ENCODE measurements at places on chromosomes 4 and X.

DNA sequence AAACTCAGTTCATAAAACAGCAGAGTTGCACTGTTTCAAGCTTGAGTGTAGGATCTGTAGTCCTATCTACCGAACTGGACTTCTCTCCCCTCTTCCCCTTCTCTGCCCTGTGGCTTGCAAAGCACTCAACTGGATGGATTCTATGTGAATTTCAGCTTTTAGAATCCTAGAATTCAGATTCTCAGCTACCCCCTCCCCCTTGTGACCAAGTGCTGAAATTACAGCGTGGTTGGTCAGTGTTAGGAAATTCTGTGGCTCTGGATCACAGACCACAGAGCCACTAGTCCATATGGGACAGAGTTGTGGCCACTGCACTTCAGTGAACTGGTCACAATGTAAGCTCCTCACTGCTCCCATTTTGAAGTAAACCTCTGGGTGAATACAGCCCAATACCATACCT lies 64.6 kb upstream of the TRPC5 start:
- no peak for DNase-seq

- no peak for DNase-seq
These were observed 220.7 kb downstream of the GRXCR1 start for GRCh38 chr4:43113196-43113595.

DNA sequence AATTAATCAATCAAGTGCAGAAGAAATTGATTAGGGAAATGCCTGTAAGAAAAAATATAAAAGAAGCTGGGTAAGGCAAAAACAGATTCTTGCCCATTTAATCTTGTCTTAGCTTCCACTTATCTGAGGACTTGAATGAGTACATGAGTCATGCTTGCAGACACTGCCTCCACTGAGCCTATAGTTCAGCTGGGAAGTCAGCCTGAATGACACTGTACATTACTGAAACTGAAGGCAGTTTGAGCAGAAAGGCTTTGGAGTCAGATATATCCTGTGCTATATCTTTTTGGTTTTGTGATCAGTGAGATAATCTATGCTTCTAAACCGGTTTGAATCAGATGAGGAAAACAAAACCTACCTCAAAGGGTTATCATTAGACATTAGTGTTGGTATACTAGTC lies 61.3 kb downstream of the NUDT11 start:
- DNase-seq = no peak

DNA sequence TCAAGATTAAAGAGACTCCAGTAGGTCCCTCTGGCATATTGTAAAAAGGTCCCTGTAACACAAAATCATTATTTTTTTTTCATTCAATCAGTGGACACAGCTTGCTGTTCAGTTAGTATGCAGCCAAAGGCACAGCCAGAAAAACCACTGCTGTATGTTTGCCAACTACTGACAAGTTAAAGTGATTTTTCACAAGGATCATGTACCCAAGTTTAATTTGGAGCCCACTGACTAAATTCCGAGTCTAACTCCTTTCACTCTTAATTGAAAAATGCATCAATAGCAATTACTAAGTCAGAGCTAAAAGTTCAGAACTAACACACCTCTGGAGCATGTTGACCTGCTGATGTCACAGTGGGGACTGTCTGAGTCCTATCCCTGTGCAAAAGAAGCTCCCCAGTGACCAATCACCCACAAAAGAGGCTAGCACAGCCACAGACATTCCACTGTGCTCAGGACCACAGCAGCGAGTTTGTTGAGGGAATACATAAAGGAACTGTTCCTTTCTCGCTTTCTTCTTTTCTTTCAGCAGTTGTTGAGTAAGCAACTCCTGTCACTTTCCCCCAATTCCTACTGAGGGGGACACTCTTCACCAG lies 60.4 kb downstream of the STX18 start:
- DNase-seq = no peak

- DNase-seq = no peak
These were observed 247.8 kb downstream of the GRID2 start for GRCh38 chr4:92551616-92552015.

DNA sequence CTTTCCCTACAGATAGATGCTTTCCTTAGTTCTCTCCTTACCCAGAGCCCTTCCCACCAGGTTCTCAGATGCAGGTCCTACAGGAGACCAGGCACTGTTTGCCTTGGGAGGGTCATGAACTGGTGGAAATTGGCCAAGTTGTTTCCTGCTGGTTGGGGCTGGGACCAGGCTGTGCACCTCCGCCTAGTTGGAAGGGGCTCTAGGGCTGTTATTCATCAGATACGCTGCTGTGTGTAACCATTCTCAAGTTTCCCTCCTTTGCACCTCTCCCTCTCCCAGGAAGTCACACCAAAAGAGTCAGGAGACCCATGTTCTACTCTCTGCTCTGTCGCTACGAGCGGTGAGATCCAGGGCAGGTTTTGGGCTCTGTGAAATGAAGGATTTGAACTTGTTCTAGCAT lies 11.9 kb upstream of the VSIG1 start:
- DNase-seq = no peak

- no peak for DNase-seq
These were observed 54.5 kb downstream of the TRIM2 start for GRCh38 chr4:153258750-153259149.

DNA sequence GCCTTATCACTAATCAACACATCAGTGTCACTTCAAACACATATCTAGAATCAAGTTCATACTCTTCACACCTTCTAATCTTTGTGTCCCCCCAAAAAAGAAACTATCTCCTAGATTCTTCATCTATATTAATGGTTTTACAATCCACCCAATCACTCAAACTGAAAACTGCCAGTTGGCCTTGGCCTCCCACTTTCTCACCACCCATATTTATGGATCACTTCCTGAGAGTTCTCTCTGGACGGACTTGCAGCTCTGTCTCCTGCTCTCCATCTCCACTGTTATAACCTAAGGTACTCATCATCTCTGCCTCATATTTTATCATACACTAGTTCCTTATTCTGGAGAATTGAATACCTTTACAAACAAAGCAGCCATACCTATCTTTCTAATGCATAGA lies 106.1 kb upstream of the ATOH1 start:
- no peak for DNase-seq

- DNase-seq = no peak
These were observed 394.6 kb downstream of the C4orf33 start for GRCh38 chr4:129490516-129490915.

DNA sequence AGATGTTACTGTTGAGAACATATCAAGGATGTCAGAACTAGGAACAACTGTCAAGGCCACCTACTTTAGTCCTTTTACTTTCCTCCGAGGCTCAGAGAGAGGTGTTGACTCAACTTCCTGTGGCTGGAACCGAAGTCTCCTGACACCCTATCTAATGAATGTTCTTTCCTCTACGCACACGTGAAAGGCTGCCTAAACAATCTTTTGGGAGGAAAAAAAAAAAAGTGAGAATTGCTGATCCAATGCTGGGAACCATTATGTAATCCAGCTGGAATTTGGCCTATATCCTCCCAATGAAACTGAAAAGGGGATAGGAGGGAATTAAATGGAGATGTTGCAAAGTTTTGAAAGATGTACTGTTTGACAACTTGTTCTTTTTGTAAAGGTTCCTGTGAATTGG lies 8.3 kb upstream of the MAP7D3 start:
- DNase-seq = no peak

DNA sequence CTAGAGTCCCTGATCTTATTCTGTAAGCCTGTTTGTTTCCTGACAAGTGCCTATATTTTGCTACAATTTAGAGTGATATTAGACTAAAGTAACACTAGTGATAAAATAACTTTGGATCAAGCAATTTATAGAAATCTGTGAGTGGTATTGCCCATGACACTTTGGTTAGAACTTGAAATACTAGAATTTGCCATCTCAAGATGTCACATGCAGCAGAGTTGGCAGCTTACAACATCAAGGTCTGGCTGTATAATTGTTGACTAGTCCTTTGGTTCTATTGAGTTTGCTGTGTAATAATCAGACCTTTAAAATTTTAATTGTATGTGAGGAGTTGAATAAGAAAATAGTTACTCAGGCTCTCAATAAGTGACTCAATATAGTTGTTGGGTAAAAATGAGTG lies 167.1 kb downstream of the RAPGEF2 start:
- DNase-seq = no peak

GRCh38 chrX:36804066-36804465 lies 204.1 kb upstream of the FAM47C start:
- no peak for DNase-seq

GRCh38 chrX:45445745-45446412 lies 245.2 kb upstream of the DIPK2B start:
- DNase-seq = no peak

DNA sequence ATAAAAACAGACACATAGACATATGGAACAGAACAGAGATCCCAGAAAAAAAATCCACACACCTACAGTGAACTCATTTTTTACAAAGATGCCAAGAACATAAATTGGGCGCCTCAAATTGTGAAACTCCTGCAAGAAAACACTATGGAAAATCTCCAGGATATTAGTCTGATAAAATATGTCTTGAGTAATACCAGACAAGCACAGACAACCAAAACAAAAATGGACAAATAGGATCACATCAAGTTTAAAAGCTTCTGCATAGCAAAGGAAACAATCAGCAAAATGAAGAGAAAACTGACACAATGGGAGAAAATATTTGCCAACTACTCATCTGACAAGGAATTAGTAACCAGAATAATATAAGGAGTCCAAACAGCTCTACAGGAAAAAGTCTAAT lies 337.3 kb upstream of the DIPK2B start:
- DNase-seq = no peak

- DNase-seq = no peak
These were observed 19.7 kb downstream of the ZFX start for GRCh38 chrX:24169211-24169610.

DNA sequence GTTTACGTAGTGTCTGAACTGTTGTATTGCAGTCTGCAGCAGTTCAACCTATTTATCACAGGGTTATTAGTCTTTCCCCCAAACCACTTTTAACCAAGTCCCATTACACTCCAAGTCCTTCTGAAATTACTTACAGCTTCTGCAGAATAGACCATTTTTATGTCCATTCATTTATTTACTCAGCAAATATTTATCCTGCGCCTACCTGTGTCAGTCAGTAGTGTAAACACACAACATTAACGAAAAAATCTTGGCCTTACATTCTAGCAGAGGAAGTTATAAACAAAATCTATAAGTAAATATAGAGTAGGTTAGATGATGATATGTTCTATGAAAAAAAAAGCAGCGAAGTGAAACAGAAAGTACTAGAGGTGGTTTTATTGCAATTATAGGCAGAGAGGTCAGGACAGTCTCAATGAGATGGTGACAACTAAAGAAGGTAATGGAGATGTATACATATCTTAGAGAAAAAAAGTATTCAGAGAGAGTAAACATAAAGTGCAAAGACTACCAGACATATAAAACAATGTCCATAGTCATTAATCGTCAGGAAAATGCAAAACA lies 534.7 kb downstream of the KCNIP4 start:
- DNase-seq = no peak
